Muscle of leg (tissue), 16 donors: ENCODE measurements at places on chromosomes 13 and 19. TPM values are rescaled to one million over a fixed set of nuclear protein-coding genes. Genes with fewer than 3 reads are reported as not detected.

ZNF865 gene
- total RNA-seq = 1.2 TPM

CPT1C gene
- total RNA-seq = 5.4 TPM

SCGB2B2 gene
- total RNA-seq = 0.22 TPM

HCST gene
- 4.0 TPM for total RNA-seq

PEG3 gene
- 180 TPM for total RNA-seq

GPR18 gene
- 0.04 TPM for total RNA-seq

NOVA2 gene
- 0.98 TPM for total RNA-seq

MBD3 gene
- total RNA-seq = 58.6 TPM

SYCN gene
- not detected for total RNA-seq

SLC25A15 gene
- 13.5 TPM for total RNA-seq

MYBPC2 gene
- 49.8 TPM for total RNA-seq

IGFL4 gene
- 1.9 TPM for total RNA-seq

KLHL1 gene
- 0.09 TPM for total RNA-seq

ZFP14 gene
- total RNA-seq = 9.6 TPM

ZNF829 gene
- 7.3 TPM for total RNA-seq

ZNF134 gene
- 17.2 TPM for total RNA-seq

TBXA2R gene
- total RNA-seq = 0.53 TPM

HIF3A gene
- total RNA-seq = 93.6 TPM

ZSWIM9 gene
- total RNA-seq = 1.0 TPM

CGB1 gene
- total RNA-seq = not detected

CALR3 gene
- not detected for total RNA-seq

POU2F2 gene
- total RNA-seq = 0.35 TPM

NKPD1 gene
- 0.13 TPM for total RNA-seq

SLC25A41 gene
- total RNA-seq = 0.22 TPM

TEAD2 gene
- total RNA-seq = 43.0 TPM

FGF22 gene
- total RNA-seq = 0.04 TPM

KLK12 gene
- total RNA-seq = not detected

CAPN12 gene
- 0.62 TPM for total RNA-seq

HCN2 gene
- 0.13 TPM for total RNA-seq
